Hepatic stellate cell (primary cell): ENCODE measurements at places on chromosomes 7 and 10.

DNA sequence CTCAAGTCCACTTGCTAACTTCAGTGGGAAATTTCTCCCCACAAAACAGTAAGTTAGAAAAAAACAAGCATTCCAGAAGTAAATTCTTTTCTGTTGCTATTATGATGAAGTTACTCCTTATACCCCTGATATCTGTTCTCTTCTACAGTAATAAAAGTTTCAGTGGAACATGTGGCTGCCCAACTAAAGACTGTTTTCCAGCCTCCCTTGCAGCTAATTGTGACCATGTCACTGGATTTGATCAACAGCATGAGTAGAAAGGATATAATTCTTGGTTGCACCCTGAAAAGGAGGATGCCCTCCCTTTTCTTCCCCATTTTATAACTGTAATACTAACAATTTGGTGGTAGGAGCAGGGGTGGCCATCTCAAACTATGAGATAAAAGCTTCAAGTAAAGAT lies 40.6 kb downstream of the IMMP2L start:
- DNase-seq: no peak

GRCh38 chr10:93871671-93872204 lies 22.0 kb upstream of the SLC35G1 start:
- no peak for DNase-seq

DNA sequence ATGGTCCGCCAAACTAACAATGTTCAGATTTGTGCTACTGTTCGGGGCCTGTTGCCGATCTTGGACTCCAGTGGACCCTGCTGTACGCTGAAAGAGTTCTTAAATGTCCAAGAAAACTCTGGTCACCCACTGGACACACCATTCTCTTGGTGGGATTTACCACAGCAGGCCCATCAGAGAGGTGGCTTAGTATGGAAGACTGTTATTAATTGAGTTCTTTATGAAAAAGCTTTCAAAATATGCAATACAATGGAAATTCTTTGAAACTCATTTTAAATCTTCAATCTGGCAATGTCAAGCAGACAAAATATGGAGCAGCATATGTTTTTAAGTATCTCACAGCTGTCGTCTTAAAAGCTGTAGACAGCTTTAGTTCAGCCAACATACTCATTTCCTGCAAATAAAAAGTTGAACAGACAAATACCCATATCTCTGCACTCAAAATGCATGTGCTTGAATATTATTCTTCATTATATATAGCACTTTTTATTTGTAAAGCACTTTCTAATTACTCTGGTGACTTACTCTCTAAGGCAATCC lies 37.4 kb upstream of the GRM8 start:
- no peak for DNase-seq

DNA sequence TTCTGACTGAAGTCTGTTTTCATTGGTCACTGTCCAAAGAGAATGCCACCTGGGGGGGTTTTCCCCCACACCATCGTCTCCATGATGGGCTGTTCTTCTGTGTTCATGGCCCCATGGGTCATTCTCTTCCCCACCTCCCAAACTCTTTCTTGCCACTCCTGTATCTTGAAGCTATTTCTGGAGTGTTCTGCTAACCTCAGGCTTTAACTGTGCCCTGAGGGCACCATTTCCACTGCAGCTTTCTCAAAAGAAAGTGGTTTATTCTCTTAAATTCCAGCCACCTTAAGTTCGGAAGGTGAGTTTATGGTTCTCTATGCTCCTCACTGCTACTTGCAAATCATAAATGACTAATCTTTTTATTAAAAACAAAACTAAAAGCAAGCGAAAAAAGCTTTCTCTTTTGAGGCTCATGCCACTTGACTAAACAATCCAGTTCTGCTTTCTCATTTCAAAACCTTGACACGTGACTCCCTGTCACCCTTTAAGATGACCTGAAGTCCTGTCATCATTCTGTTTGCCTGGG lies 7.4 kb upstream of the APBB1IP start:
- no peak for DNase-seq

DNA sequence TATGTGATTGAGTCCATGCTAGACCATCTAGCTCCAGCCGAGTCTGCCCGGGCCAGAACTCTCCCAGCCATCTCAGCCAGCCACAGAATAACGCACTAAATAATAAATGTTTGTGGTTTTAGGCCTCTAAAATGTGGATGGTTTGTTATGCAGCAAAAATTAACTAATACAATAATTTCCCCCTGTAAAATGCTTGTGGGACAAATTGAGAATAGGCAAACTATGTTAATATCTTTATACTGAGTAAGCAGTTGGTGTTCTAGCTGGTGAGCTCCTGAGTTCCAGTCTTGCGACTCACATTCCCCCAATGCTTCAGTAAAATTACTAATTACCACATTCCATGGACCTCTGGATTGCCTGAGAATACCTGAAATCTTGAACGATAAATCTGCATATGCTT lies 316.8 kb upstream of the NFE2L3 start:
- no peak for DNase-seq

- DNase-seq: no peak
Observed at GRCh38 chr7:148721390-148721789, 22.7 kb downstream of the CUL1 start.

- DNase-seq: no peak
Observed at GRCh38 chr10:8661886-8662285, 607.4 kb downstream of the GATA3 start.

DNA sequence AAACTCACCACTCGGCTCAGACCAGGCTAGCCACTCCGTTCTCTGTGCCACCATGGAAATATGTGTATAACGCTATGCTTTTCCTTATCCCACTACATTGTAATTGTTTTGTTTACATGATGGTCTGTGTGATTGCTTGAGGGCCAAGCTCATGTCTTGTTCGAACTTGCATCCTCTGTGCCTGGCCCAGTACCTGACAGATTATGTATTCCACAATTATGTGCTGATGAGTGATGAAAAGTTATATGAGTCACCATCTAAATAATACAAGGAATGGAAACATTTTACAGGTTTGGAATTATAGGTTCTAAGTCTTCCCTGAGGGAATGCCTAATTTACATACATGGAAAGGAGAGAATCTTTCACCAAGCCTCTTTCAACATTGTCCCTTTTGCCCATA lies 137.4 kb downstream of the C7orf25 start:
- DNase-seq: no peak

- DNase-seq: no peak
Observed at GRCh38 chr10:75654171-75654771, 222.8 kb downstream of the LRMDA start.

- peak; percentile 30 for DNase-seq
Observed at GRCh38 chr7:127769696-127770400, 117.9 kb downstream of the SND1 start.

DNA sequence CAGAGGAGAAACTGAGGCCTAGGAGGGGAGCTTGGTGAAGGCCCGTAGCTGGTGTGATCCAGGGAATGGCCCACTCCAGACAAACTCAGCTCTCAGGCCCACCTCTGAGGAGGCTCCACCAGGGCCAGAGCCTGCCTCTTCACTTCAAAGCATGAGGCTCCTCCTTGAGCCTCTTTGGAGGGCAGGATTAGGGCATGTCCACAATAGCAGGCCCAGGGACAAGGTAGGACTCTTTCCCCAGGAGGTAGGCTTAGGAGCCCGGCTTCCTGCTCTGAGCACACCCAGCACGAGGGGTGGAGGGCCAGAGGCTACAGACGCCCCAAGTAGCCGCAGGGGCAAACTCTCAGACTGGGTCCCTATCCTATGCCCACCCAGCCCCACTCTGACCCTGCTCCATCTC lies 164.6 kb upstream of the ZMIZ1 start:
- DNase-seq: no peak

DNA sequence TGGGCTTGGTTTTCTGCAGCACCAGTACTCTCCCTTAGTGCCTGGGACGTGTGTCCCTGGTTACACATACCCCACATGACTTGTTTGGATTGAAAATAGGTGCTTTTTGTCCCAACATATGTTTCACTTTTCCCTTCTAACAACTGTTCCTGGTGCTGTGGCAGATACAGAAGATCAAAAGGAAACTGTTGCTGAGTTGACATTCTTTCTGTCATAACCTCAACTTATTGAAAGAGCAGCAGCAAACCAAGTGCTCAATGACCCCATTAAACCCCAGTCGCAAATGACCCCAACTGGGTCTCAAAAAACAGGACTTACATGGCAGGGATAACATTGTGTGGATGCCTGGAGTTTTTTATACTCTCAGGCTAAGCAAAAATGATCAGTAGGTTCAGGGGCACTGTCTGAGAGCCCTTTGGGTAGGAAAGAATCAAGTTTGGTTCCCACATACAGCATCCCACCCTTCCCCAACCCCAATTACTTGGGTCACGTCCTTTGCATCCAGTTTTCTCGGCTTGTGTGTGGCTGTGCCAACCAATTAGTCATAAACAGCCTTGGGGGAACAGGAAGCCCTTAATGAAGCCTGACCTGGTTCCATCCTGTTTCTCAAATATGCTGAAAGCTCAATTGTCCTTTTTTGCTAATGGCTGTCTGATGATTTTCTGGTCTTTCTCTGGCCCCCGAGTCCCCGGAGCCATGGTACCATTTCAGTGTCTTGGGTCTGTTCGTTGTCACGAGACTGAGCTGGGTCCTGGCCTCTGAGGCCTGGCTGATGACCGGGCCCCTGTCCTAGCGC lies 4.9 kb downstream of the HKDC1 start:
- no peak for DNase-seq

- no peak for DNase-seq
Observed at GRCh38 chr10:132828681-132829080, 42.7 kb upstream of the NKX6-2 start.

DNA sequence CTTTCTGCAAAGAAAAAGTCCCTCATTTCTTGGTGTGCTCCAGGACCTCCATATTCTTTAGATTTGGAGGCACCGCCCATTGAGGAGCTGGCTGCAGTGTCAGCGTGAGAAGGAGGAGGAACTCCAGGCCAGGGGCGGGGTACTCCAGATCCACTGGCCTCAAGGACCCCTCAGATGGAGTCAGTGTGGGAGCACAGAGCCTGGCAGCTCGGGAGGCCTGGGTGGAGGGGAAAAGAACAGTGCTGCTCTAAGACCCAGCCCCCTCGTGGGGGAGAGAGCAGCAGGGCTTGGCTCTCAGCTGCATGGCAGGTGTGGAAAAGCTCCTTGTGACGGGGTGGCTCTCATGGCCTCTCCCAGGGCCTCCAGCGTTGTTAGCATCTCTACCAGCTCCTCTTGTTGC lies 70.5 kb downstream of the ITGB1 start:
- no peak for DNase-seq

DNA sequence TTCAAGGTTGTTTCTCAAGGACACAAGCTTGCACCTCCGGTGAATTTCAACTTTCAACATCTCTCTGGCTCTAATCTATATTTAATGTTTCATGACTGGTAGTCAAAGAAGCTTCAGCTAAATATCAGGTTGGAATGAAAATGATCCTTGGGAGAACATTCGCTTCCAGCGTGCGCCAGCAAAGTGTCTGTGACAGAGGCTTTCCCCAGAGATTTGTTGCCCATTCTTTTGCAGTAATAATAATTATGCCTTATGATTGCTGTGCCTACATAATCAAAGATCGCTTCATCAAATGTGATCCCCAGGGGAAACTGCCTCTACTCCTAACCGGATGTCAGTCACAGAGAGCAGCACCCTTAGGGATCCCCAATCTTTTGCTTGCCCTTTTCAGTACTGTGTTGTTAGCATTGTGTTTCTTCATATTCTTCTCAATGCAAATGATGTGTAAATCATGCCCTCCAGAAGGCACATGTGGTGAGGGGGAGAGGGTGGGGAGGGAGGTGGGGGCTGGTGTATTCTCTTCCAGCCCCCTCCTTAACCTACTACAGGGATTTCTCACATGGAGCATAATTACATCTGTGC lies 30.5 kb downstream of the FZD1 start:
- DNase-seq: no peak

DNA sequence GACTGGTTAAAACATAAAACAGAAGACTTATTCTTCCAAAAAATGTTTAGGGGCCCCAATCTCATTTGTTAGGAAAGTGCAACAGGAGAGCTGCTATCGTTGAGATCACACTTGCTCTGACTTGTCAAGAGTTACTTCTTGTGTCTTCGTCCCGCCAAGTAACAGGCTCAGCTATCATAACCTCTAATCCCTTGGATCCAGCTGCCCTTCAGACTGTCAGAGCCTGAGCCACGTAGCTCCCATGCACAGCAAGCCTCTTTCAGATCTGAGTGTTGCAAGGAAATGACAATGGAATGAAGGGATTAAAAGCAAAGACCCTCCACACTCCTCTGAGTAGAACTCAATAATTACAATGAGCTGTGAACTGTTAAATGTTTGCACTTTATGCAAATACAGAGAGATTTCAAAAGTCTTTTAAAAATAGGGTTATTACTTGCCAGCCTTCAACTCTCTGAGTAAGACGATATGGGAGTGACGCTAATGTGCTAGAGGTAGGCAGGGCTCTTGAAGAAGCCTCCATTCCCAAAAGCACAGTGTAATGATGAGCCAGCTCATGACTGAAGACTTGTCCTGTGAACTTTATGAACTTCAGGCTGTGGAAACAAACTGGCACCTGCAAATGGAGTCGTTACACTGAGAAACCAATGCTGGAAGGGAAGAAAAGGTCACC lies 28.4 kb upstream of the CDK13 start:
- no peak for DNase-seq

DNA sequence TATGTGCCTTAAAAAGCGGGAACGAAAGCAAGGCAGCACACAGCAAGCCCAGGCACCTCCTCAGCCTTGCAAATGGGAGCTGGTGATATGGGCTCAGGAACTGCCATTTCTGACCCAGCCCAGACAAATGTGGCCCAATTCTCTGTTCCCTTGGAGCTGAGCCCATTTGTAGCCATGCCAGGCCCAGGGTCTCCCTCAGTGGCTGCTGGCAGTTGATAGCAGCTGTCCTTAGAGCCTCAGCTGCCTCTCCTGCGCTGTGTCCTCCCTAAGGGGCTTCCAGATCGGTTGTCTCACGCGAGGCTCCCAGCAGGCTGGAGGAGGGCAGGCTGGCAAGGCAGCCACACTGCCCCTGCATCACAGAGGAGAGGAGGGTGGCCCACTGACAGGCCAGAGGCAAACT lies 275.8 kb downstream of the KCNMA1 start:
- no peak for DNase-seq

GRCh38 chr7:94183891-94184290 lies 179.7 kb upstream of the BET1 start:
- DNase-seq: no peak

GRCh38 chr7:47438411-47439029 lies 143.4 kb downstream of the TNS3 start:
- no peak for DNase-seq

DNA sequence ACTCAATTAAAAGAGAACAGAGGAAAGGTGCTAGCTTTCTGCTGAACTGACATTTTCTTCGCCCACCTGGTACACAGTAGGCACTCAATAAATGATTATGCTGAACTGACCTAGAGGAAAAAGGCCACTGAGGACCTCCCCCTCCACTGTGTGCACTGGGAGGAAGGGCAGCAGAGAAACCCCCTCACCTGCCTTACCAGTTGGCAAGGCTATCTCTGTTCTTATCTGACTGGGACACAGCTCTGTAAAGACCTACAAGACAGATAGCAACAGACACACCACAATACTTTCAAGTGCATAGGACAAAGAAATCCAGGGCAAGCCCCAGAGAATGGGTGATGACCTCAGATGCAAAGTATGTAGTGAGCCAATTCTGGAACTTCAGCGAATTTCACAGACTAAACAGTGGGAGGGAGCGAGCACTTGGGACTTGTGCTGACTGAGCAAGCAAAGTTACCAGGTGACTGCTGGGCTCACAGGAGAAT lies 30.4 kb downstream of the PDLIM1 start:
- DNase-seq: peak; percentile 78

GRCh38 chr10:30985512-30985911 lies 46.2 kb downstream of the ZNF438 start:
- no peak for DNase-seq

GRCh38 chr7:15199482-15199881 lies 296.9 kb upstream of the DGKB start:
- DNase-seq: no peak
